IMR-90 (cell line): ENCODE measurements at places on chromosomes 5 and 9.

- peak; percentile 70 for DNase-seq
Measured at GRCh38 chr9:36597412-36598178, 24.9 kb downstream of the MELK start.

- no peak for DNase-seq
Measured at GRCh38 chr9:120423812-120424211, 156.2 kb downstream of the CDK5RAP2 start.

DNA sequence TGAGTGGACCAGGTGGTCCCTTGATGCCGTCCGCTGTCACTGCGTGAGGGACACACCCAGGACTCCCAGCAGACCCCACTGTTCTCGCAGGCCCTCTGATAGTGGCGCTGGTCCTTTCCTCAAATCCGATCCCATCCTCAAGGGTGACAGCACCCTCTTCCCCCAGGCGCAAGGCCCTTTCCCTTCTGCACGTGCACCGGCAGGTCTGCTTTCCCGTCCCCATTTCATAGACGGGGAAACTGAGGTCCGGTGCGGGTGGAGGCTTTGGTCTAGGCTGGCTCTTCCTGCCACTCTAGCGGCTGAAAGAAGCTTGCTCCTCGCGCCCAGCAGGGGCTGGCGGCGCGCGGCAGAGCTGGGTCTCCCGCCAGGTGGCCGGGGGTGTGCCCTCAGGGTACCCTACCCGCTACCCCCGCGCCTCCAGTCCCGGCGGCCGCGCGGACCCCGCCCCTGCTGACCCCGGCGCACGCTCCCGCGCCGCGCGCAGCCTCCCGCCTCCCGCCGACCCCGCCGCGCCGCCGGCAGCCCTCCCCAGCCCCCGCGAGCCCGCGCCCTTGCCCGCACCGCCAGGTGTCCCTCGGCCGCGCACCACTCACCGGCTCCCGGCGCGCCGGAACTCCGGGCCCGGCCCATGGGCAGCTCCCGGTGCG is 453 bp downstream of the RASGEF1C start:
- DNase-seq: no peak

DNA sequence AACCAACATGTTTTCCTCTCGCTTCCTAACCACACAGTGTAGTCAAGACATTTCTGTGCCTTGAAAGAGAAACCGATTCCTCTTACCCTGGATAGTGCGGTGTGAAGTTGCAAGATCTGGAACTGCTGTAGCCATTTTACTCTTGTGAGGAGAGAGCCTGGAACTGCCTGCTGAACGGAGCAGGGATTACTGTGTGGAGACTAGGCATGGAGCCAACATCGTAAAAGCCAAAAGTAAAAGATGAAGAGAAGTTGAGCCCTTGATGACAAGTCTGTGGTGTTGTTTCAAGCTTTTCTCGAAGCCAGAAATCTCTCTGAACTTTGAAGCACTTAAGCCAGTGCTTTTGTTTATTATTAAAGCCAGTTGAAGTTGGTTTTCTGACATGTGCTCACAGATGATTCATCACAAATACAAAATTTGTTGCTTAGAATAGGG is 110.1 kb upstream of the GRIN3A start:
- DNase-seq: no peak

GRCh38 chr9:108865037-108865436 is 3.0 kb downstream of the ACTL7A start:
- no peak for DNase-seq

- DNase-seq: no peak
Measured at GRCh38 chr5:132566657-132567056, 9.9 kb downstream of the RAD50 start.

- peak; percentile 16 for DNase-seq
Measured at GRCh38 chr5:111227801-111228200, 3.6 kb downstream of the CAMK4 start.

- DNase-seq: no peak
Measured at GRCh38 chr9:110573305-110573704, 6.2 kb downstream of the SVEP1 start.

DNA sequence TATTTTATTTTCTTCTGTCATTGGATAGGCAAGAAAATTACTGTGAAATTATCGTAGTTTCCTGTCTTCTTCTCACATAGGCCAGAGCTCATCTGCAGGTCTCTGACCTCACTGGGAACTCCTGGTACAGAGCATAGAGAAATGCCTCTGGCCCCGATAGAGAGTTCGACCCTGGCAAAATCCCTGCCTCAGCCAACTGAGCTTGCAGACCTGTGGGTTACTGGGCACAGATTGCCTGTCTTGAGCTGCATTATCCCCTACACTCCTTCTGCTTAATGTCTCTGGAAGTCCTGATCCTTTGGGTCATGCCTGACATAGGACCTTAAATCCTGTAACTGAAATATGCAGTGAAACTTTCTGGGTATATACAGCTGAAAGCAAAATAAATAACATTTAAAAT is 439.3 kb upstream of the CTNND2 start:
- DNase-seq: no peak

DNA sequence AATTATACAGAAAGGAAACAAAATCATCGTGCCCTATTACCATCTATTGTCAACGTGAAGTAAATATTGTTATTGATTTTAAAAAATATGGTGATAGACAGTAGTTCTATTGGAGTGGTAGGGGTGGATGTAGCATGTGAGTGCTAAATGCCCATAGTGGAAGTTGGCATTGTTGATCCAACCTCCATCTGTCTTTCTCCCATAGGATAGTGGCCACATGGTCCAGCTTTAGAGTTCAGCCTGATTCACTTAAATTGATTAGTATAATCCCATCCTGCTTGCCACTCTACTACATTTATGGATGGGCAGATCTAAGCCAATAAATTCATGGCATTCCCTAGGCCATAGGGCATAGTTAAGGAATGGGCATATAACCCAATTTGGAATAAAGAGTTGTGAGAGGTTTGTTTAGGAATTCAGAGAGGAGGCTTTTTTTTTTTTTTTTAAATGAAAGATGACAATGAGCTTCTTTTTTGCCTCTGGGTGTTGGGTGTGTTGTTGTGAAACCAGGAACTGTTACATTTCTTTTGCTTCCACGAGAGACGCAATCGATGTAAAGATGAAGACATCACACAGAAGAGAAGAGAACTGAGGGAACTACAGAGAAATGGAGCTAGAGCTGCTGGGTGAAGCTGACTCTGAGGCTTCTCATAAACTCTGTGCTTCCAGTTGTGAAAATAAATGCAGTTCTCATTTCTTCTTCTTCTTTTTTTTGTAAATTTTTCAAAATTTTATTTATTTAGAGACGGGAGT is 12.5 kb upstream of the CHD1 start:
- no peak for DNase-seq

DNA sequence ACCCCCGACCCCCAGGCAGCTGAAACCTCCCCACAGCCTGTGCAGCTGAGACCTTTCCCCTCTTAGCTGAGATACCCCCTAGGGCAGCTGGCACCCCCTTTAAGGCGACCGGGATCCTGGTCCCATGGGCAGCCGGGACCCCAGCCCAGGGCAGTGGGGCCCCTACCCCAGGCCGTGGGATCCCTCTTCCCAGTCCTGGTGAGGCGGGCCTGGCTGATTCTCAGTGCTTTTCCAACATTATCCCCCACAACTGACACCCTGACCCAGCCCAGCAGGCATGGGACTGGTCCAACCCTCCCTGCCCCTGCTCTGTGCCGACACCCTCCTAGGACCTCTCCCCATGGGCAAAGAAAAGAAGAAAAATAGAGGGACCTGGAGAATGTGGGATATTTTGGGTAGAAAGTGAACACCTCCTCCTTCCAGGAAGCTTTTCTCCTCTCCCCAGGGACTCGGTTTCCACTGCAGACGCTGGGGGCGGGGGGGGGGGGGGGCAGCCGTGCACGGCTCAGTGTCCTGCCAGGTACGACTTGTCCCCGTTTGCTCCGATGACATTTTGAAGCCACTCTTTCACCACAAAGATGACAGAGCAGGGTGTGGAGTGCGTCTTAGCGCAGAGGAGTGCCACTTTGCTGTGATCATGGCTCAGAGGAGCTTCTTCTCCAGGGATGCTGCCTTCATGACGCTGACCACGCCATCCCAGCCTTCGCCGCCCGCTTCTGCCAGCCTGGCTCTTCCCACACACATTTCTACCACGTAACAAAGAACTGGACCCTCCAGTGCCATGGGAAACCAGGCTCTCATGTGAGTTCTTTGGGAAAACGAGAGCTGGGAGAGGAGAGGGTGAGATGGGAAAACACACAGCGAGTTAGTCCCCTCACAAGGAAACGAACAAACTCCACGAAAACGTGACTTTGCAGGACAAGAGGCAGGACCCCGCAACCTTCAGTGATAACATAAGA is 47.5 kb downstream of the MRPL36 start:
- no peak for DNase-seq

DNA sequence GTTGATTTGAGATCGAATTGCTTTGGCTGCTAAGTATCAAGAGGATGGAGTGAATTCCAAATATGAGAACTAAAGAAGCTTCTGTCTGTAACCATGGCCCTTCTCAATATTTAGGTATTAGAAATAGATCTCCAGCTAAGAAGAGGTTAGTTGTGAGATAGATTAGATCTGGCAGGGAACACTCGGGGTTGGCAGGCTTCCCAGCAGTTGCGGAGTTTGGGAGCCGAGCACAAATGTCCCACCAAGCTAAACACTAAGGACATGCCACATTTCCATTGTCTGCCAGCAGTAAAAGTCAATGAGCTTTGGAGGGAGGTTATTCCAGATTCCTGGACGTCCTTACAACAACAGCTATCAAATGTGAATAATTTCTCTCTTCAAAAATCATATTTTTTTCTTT is 85.8 kb downstream of the TAF11L14 start:
- DNase-seq: no peak

- peak; percentile 56 for DNase-seq
Measured at GRCh38 chr5:134851307-134851923, 5.6 kb downstream of the C5orf24 start.

DNA sequence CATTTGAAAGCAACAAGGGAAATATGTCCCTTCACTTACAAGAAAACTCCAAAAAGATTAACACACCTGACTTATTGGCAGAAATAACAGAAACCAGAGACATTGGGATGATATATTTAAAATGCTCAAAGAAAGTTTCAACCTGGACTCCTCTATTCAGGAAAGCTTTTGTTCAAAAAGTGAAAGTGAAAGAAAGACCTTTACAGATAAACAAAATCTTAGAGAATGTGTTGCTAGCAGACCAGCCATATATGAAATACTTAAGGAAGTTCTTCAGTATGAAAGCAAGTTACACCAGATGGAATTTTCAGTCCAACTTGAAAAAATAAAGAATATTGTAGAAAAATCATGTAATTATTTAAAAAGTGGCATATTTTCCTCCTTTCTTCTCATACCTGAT is 1075.1 kb downstream of the NR2F1-AS1 start:
- peak; percentile 21 for DNase-seq

DNA sequence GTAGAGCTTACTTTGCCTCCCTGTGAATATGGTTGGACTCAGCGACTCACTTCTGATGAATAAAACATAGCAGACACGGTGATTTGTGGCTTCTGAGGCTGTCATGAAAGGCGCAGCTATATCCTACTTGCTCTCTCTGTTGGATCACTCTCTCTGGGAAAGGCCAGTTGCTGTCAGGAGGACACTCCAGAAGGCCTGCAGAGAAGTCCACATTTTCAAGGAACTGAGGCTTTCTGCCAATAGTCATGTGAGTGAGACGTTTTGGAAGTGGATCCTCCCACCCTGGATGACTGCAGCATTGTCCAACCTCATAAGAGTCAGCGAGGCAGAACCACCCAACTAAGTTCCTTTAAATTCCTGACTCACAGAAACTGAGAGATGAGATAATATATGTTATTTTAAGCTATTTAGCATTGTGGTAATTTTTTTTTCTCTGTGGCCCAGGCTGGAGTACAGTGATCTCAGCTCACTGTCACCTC is 156.0 kb upstream of the MAST4 start:
- peak; percentile 4 for DNase-seq

DNA sequence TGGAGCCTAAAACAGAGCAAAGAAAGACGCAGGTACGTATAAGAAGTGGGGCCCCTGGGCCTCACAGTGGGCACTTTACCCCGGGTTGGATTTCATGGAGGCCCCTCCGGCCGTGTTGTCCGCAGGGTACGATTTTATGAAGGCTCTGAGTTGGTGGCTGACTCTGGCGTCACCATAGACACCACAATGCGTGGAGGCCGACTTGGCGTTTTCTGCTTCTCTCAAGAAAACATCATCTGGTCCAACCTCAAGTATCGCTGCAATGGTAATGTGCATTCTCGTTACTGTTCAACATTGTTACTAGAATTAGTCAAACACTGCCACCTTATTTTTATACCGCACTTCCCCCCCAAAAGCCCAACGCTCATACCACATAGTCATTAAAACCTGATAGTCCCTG is 47.1 kb downstream of the THBS4 start:
- DNase-seq: no peak

DNA sequence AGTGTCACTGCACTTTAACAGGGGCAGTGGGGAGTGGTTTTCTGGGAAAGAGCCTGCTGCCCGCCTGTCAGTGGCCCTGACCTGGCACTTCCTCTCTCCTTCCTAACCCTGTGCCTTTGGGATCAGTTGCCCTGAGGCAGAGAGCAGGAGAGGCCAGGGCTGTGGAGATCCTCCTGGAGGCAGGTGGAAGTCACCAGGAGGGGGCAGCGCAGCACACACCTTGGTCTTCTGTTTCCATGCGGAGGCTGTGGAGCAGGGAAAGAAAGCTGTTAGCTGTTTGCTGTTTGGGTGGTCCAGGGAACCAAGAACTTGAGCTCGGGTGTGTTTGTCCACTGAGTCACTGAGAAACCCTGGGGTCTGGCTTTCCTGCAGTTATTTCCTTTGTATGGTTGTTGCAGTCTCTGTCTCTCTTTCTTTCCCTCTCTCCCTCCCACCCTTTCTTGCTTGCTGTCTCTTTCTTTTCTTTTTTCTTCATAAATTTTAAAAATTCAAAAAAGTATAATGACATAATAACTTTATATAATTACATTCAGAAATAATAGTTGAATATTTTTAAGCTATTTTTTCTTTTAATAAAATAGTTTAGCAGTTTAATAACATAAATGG is 28.1 kb downstream of the NTRK2 start:
- DNase-seq: peak; percentile 6

DNA sequence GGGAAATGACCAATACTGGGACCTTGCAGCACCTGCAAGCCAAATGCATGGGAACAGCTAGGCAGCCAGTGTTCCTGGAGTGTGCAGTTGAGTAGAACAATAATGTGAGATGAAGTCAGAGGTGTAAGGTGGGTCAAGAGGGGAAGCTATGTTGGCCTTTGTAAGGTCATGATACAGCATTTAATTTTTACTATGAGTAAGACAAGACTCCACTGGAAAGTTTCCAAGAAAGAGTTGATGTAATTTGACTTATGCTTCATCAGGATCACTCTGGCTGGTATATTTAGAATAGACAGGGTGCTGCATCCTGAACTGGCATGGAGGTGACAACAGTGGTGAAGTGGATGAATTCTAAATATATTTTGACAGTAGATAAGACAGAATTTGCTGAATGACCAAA is 744.8 kb downstream of the KCTD16 start:
- DNase-seq: no peak
